ENCODE measurements at places on chromosomes 12 and 14. TPM values are rescaled to one million over a fixed set of nuclear protein-coding genes. Genes with fewer than 3 reads are reported as not detected.

DNA sequence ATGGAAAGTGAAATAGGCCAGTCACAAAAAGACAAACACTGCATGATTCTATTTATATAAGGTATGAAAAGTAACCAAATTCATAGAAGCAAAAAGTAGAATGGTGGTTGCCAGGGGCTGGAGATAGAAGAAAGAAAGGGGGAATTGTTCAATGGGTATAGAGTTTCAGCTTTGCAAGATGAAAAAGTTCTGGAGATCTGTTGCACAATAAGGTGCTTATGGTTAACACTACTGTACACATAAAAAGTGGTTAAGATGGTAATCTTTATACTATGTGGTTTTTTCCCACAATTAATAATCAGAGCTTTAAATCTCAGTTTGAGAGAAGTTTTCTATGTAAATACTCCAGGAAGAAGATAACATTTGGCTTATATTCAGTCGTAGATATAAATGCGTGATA lies 73.4 kb downstream of the SLC38A4 start:
- peak; percentile 52 for DNase-seq

GRCh38 chr12:40254455-40255085 lies 29.8 kb downstream of the LRRK2 start:
- DNase-seq: no peak

GRCh38 chr14:100837805-100838350 lies 12.0 kb downstream of the MEG3 start:
- no peak for DNase-seq

C12orf56 gene
- total RNA-seq: 0.19 TPM

DNA sequence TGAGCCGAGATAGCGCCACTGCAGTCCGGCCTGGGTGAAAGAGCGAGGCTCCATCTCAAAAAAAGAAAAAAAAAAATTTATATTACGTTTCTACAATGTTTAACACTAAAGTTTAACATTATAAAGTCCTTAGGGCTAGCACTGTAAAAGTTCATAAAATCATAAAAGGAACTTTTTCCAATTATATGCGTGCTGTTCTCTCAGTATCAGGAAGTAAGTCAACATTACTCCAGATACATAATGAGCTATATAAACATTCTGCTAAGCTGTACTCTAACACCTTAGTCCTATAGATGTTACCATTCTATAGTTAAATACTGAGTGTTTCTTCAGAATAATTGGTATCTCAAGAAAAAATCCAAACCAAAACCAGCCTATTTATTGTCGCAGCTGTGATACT lies 32.6 kb downstream of the SLC41A2 start:
- DNase-seq: no peak

SPATS2 gene
- 71.5 TPM for total RNA-seq

DNA sequence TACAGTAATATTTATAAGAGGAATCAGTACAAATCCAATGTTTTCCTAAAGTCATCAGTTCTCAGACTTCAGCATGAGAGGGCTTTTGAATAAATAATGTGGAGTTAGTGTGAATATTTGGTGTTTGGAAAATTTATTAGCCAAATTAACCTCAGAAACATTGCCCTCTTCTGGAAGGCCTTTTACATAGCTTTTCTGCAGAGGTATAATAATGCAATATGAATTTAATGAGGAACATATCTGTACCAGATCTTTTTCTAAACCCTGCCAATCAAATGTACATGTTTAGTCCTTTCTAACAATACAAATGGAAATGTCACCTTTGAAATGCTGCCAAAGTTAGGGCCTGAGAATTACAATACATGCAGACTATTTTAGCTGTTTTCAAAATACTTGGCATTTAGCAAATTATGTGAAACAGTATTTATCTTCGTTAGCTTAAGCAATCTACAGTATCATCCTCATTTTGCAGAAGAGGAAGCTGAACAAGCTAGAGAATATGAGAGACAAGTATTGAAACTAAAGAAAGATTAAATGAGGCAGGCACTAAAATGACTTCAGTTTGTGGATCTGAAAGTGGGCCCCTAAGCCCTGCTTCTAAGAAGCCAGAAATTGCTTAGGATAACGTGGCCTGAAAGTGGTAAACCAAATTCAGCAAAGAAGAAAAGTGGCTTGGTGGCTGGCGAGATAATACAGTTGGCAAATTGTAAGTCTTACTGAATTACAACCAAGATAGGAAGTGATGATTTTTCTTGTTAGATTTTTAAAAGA lies 60.4 kb upstream of the MANSC4 start:
- DNase-seq: peak; percentile 23

DNA sequence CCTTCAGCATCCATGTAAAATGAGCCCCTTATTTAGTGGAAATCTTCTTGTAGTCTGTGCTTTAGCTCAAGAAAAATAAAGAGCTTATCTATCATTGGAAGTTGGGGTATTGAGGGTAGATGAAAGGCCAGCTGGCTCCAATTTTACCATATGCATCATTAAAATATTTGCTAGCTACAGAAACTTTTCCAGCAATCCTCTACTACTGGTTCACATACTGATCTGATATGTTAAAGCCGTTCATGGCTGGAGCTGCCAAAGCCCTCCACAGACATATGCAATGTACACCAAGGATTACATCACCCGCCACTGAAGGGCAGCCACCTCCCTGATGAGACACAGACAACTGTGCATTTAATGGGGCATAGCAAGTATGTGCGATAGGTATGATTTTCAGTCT lies 1205.3 kb downstream of the GALC start:
- no peak for DNase-seq

SERPINA6 gene
- not detected for total RNA-seq

DNA sequence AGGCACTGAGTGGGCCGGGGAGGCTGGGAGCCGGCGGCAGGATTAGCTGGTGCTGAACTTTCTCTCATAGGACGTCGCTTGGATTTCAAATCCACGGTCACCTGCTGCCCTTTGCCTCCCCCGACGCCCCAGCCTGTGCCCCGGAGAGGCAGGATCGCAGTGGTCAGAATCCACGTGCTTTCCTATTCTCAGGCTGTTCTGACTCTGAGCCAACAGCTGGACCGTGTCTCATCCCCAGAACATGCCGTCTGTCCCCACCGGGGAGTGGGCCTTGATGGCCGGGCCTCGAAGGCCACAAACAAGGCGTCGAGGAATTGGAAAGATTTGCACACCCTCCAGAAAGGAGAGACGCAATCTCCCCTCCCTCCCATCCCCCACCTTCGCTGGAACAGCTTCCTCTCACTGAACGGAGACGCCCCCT lies 18.5 kb upstream of the MLXIP start:
- DNase-seq: no peak

GRCh38 chr14:89276424-89276975 lies 140.5 kb downstream of the FOXN3 start:
- no peak for DNase-seq

DNA sequence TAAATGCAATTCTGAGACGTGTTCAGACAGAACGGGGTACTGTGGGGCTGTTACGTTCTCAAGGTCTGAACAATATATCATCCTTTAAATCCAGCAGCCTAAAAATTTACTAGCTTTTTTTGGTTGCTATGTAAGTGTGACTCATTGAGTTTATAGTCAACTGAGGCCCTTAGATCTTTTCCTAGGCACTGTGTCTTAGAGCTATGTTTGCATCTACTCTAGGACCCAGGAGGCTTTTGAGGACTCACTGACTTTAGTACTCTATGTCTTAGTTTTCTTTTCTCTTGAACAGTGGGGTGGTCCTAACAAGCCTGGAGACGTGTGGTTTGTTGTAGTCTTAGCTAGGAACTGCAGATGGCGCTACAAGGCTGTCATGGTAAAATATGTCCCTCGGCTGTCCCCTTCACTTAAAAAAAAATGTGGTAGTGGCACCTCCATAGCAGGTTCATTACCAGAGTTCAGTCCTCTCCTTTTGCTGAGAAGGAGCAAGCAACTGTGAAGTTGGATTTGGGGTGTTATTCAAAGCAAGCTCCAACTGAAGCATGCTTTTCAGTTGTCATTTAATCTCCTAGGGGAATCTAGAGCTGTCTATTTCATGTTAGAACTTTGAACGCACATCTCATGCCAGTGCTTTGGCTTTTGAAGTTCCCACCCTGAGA lies 8.7 kb upstream of the SPATS2 start:
- peak; percentile 90 for DNase-seq
